ENCODE measurements at places on chromosomes 7 and 10. TPM values are rescaled to one million over a fixed set of nuclear protein-coding genes. Genes with fewer than 3 reads are reported as not detected.

DNA sequence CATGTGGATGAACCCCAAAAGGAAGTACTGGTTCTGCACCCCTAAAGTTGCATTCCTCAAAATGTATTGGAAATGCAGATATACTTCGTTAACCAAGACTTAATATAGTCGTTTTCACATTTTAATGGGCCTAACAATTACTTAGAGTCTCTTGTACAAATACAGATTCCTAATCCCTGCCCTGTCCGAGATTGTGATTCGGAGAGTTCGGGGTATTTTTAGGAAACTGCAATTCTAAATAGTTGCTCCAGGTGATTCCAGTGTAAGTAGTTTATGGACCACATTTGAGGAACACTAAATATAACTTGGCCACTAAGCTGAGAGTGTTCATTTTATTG is 830 bp downstream of the TRUB1 start:
- DNase-seq, result no peak
- peaks cover 3% of the 10 kb centered on the region for H3K36me3 ChIP-seq
- no peak overlapping the region for H3K27ac ChIP-seq
- H3K4me3 ChIP-seq, result peak overlapping the region; percentile 96

DNA sequence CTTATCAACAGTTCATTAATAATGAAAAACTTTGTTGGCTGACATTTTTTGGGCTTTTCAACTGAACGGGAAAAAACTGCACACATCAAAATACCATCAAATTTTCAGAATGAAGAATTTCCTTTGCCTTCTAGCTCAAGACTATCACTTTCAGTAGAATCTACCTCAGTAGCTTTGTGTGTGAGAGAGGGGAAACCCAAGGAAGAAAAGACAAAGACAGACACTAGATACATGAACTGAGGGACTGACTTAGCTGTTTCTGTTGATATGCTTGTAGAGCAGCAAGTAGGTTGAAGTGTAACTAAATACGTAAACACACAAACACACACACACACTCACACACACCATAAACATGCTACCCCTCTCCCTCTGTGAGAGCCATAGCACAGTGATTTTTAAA is 257.1 kb downstream of the CDK14 start:
- DNase-seq, result no peak
- H3K4me1 ChIP-seq, result no peaks in the 10 kb centered on the region
- no peaks in the 10 kb centered on the region for H3K36me3 ChIP-seq

- no peaks in the 10 kb centered on the region for H3K36me3 ChIP-seq
- no peak overlapping the region for H3K27ac ChIP-seq
- H3K4me3 ChIP-seq, result no peak overlapping the region
- H3K27me3 ChIP-seq, result no peaks in the 10 kb centered on the region
Measured at GRCh38 chr7:47147213-47147631, 434.7 kb downstream of the TNS3 start.

GRCh38 chr7:131131012-131131745 is 196.5 kb upstream of the MKLN1 start:
- no peak overlapping the region for H3K27ac ChIP-seq
- H3K4me3 ChIP-seq, result no peak overlapping the region
- no peaks in the 10 kb centered on the region for H3K27me3 ChIP-seq
- H3K36me3 ChIP-seq, result no peaks in the 10 kb centered on the region
- no peak for DNase-seq

DNA sequence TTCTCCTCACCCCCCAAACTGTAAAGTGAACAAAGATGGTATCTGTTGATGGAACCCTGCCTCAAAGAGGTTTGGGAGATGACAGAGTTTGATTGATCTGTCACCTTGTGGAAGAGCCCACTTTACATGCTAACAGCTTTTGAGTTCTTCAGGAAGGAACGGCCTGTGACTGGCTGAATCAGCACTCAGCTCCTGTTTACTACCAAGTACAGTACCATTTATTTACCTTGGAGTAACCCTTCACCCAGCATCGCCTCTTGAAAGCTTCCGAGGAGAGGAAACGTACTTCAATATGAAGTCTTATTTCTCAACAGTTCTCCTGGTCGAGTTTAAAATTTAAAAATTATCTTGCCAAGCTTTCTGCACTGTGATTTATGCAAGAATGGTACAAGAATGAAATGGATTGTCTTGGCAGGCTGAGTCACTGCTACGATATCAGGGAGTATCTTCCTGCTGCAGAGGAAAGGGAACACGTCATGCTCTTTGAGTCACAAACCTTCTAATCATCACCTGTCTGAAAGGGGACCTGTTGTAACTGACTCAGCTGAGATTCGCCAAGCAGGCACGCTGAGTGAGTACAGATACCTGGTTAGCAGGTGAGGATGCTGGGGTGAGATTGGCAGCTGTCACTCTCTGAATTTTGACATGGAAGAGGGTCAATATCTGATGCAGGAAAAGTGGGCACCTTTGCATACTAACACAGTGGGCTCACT is 30.1 kb downstream of the KLF6 start:
- H3K36me3 ChIP-seq, result no peaks in the 10 kb centered on the region
- no peak overlapping the region for H3K4me3 ChIP-seq
- H3K27me3 ChIP-seq, result no peaks in the 10 kb centered on the region
- DNase-seq, result no peak
- H3K27ac ChIP-seq, result no peak overlapping the region

- H3K4me1 ChIP-seq, result no peaks in the 10 kb centered on the region
- no peaks in the 10 kb centered on the region for H3K36me3 ChIP-seq
- no peak for DNase-seq
- H3K27me3 ChIP-seq, result no peaks in the 10 kb centered on the region
- no peak overlapping the region for H3K4me3 ChIP-seq
Measured at GRCh38 chr10:1960982-1961381, 223.7 kb upstream of the ADARB2 start.

GRCh38 chr7:22296916-22297315 is 60.0 kb downstream of the RAPGEF5 start:
- no peak overlapping the region for H3K27ac ChIP-seq
- no peaks in the 10 kb centered on the region for H3K36me3 ChIP-seq
- no peak for DNase-seq
- no peaks in the 10 kb centered on the region for H3K27me3 ChIP-seq
- H3K4me3 ChIP-seq, result no peak overlapping the region

GRCh38 chr10:98270073-98270740 is 2.2 kb upstream of the LOXL4 start:
- H3K36me3 ChIP-seq, result no peaks in the 10 kb centered on the region
- no peak for DNase-seq
- no peak overlapping the region for H3K4me3 ChIP-seq
- H3K4me1 ChIP-seq, result no peaks in the 10 kb centered on the region
- no peak overlapping the region for H3K27ac ChIP-seq
- no peaks in the 10 kb centered on the region for H3K27me3 ChIP-seq

DNA sequence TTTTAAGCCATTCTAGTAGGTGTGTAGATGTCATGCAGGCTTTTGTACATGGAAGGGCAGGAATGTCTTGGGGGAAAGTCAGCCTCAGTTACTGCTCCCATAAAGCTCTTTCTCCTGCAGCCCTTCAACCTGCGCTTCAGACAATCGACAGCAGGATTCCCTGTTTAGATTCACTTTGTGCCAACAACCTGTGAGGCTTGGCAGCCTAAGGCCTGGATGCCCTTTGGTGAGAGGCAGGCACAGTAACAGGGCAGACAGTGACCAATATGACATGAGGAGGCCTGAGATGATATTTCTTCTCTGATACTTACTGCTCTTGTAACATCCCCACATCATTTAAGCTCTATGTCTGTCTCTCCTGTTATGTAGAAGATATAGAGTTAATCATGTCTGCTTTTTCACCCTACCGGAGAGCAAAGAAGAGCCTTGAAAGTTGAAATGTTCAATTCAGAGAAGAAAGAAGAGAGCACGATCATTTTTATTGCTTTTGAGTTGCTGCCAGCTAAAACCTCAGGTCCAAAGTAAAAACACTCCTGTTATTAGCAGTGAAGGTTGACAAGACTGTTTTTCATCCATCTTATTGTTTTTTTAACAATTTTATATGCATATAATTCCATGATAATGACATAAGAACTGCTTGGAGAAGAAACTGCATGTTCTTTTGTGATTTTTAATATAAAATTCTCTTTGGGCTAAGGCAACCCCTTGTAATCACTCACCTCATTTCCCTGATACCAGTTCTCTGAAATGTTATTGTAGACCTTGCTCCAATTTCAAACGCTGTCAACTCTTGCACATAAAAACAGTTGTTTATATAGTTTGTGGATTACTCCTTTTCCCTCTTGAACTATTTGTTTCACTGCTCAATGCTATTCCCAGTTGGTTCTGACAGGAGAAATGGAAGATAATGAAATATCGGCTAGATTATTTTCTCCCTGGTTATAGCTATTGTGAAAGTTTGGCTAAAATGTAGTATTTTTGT is 140.9 kb downstream of the GALNT17 start:
- DNase-seq, result no peak
- peak overlapping the region; percentile 22 for H3K27ac ChIP-seq
- H3K4me3 ChIP-seq, result no peak overlapping the region
- H3K27me3 ChIP-seq, result no peaks in the 10 kb centered on the region
- no peaks in the 10 kb centered on the region for H3K36me3 ChIP-seq

- no peak overlapping the region for H3K4me3 ChIP-seq
- no peak for DNase-seq
- no peaks in the 10 kb centered on the region for H3K4me1 ChIP-seq
- H3K36me3 ChIP-seq, result no peaks in the 10 kb centered on the region
- no peaks in the 10 kb centered on the region for H3K27me3 ChIP-seq
- no peak overlapping the region for H3K27ac ChIP-seq
Measured at GRCh38 chr10:62352356-62352970, 21.7 kb upstream of the ZNF365 start.

- DNase-seq, result no peak
- H3K4me1 ChIP-seq, result no peaks in the 10 kb centered on the region
- H3K27me3 ChIP-seq, result no peaks in the 10 kb centered on the region
- H3K36me3 ChIP-seq, result no peaks in the 10 kb centered on the region
- no peak overlapping the region for H3K27ac ChIP-seq
Measured at GRCh38 chr7:29379551-29379950, 184.1 kb upstream of the PRR15 start.

- H3K4me1 ChIP-seq, result no peaks in the 10 kb centered on the region
- peak overlapping the region; percentile 45 for H3K4me3 ChIP-seq
- H3K27me3 ChIP-seq, result no peaks in the 10 kb centered on the region
- DNase-seq, result peak; percentile 24
- H3K36me3 ChIP-seq, result no peaks in the 10 kb centered on the region
Measured at GRCh38 chr10:132066186-132066585, 440 bp downstream of the JAKMIP3 start.

DNA sequence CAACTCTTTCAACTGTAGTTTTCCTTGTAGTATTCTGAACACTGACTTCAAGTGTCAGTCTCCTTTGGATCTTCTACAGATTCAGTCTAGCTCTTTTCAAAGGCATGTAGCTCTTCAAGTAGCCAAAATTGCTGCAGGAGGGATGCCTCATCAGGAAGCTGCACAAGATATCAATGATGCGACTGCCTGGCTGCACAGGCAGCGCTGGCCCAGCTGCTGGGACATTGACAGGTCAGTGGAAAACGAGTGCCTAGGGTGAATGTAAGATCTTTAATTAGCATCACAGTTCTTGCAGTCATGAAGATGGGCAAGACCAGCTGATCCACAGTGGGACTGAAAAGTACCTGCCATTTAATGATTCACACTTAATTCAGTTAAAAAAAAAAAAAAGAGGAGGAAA is 167.6 kb downstream of the ANK3 start:
- H3K27ac ChIP-seq, result no peak overlapping the region
- no peaks in the 10 kb centered on the region for H3K36me3 ChIP-seq

DNA sequence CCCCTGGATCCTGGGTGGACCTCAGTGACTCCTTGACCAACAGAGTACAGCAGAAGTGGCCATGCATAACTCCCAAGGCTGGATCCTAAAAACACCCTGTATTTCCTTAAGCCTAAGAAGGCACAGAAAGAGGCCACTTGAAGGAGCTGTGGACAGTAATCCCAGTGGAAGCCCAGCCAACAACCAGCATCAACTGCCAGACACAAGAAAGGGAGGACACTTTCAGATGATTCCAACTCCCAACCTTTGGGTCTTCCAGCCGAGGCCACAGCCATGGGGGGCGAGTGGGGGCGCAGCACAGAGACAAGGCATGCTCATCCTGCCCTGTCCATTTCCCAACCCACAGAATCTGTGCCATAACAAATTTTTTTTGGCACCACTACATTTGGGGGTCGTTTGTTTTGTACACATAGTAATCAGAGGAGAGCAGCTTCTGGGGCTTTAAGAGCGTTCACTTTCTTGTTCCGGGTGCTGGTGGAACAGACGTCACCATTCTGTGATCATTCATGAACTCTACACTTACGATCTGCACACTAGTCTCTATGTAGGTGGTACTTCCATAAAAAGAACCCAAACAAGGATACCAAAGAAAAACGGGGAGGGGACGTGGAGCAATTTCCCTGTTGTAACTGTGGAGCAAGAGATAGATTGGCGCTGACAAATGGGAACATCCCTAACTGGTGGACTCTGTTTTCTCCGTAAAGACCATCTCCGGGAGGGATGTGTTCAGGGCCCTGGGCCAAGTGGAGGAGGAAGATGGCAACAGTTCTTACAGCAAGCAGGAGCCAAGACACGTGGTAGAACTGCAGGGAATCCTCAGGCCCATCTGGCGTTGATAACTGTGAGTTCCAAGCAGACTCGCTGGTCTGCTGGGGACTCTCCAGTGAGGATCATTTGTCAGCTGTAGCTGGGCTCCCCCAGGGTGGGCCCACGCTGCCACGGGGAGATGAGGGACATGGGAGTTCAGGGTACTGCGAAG is 6.0 kb upstream of the SLC29A3 start:
- no peaks in the 10 kb centered on the region for H3K27me3 ChIP-seq
- H3K4me1 ChIP-seq, result no peaks in the 10 kb centered on the region
- no peak overlapping the region for H3K27ac ChIP-seq
- no peak for DNase-seq
- H3K36me3 ChIP-seq, result no peaks in the 10 kb centered on the region
- H3K4me3 ChIP-seq, result no peak overlapping the region

- peak overlapping the region; percentile 6 for H3K27ac ChIP-seq
- H3K36me3 ChIP-seq, result no peaks in the 10 kb centered on the region
- no peak overlapping the region for H3K4me3 ChIP-seq
- H3K27me3 ChIP-seq, result no peaks in the 10 kb centered on the region
- no peaks in the 10 kb centered on the region for H3K4me1 ChIP-seq
Measured at GRCh38 chr10:76576276-76576962, 1061.2 kb downstream of the KCNMA1 start.

DNA sequence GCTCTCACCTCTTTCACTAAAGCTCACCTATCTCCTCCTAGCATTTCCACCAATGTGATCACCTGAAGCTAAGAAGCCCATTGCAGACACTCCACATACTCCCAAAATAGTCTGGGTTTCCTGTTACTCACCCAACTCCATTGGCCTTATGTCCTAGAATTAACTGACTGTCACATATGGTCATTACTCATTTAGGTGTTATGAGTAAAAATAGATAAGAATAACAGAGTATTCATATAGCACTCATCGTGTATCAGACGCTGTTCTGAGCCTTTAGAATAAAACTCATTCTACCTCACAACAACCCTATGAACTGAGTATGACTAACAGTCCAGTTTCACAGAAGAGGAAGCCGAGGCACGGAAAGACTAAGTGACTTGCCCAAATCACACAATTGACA is 174.2 kb upstream of the NPVF start:
- no peak for DNase-seq
- H3K27ac ChIP-seq, result no peak overlapping the region
- no peaks in the 10 kb centered on the region for H3K27me3 ChIP-seq
- H3K4me1 ChIP-seq, result no peaks in the 10 kb centered on the region
- H3K4me3 ChIP-seq, result no peak overlapping the region

GRCh38 chr10:49323171-49323895 is 24.4 kb downstream of the C10orf71 start:
- no peak overlapping the region for H3K4me3 ChIP-seq
- no peaks in the 10 kb centered on the region for H3K36me3 ChIP-seq
- DNase-seq, result no peak
- no peak overlapping the region for H3K27ac ChIP-seq
- no peaks in the 10 kb centered on the region for H3K4me1 ChIP-seq
- H3K27me3 ChIP-seq, result no peaks in the 10 kb centered on the region

The BTAF1 gene
- 48.2 TPM for total RNA-seq

The PNLIPRP1 gene
- total RNA-seq, result 0.94 TPM

The NYAP1 gene
- total RNA-seq, result 1.3 TPM

The CCDC7 gene
- 47.2 TPM for total RNA-seq

The STOX1 gene
- total RNA-seq, result 0.27 TPM

The LSM5 gene
- 21.1 TPM for total RNA-seq

The LMBR1 gene
- 63.1 TPM for total RNA-seq

The PAX2 gene
- not detected for total RNA-seq
